ENCODE measurements at places on chromosomes 1 and 21.

- DNase-seq = no peak
These were observed 292.1 kb upstream of the VAMP3 start for GRCh38 chr1:7478809-7479499.

DNA sequence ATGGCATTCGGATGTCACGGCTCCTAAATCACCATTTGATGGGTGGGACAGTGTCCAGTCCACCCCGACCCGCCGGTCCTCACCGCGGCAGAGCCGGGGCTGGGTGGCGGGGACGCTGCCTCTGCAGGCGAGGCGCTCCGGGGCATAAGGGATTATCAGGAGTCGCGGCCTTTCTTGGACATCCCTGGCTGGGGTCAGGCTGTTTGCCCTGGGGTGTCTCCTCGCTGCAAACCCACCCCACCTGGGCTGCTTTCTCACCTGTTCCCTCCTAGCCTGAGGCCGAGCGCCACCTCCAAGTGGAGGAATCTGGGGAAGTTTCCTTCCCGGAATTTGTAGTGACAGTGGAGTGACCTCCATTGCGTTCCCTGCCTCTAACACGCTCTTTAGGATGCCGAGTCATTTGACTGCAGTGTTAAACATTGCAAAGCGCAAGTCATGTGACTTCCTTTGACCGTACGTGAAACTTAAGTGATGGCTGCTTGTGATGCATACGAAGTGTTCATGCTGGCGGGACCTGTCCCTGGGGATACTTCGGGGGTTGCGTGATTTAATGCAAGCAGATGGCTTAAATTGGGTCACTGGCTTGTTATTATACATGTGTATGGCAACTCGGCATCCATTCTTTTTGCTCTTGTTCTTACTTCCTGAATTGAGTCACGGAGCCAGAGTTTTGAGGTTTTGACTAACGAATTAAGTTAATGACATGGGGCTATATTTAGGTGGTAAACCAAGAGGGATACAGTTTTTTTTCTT, 536 bp downstream of the LGALS8 start:
- DNase-seq = peak; percentile 84

DNA sequence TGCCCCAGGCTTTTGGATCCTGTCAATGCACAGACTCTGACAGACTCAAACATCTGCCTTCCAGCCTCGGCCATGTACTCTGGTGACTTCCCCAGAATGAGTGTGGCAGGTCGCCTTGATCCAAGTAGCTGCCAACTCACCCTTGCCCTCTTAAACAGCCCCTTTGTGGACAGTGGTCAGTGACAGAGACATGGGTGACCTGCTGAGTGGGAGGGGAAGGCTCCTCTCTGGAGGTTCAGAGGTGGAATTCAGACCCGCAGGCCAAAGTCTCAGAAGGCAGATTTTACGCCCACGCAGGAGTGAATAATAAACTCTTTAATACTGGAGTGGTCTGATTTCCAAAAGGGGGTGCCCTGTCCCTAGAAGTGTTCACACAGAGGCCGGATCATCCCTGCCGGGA, 63.5 kb downstream of the TLR5 start:
- DNase-seq = no peak

- no peak for DNase-seq
These were observed 5.5 kb upstream of the CD244 start for GRCh38 chr1:160868141-160868540.

DNA sequence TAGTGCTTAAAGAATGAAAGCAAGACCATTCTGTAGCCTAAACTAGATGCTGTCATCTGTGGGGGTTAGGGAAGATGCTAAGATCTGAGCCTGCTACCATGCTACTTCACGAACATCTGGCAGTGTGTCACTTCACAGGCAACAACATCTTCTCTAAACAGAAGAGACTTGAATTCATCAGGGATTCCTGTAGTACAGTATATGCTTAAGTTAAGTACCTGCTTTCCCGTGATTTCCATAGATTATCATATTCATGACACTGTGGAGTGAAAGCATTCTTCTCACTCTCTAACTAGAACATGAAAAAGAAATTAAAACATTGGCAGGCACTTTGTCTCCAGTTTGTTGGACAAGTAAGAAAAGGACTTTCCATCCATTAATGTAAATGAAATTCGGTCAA, 390.9 kb downstream of the PTBP2 start:
- DNase-seq = no peak

DNA sequence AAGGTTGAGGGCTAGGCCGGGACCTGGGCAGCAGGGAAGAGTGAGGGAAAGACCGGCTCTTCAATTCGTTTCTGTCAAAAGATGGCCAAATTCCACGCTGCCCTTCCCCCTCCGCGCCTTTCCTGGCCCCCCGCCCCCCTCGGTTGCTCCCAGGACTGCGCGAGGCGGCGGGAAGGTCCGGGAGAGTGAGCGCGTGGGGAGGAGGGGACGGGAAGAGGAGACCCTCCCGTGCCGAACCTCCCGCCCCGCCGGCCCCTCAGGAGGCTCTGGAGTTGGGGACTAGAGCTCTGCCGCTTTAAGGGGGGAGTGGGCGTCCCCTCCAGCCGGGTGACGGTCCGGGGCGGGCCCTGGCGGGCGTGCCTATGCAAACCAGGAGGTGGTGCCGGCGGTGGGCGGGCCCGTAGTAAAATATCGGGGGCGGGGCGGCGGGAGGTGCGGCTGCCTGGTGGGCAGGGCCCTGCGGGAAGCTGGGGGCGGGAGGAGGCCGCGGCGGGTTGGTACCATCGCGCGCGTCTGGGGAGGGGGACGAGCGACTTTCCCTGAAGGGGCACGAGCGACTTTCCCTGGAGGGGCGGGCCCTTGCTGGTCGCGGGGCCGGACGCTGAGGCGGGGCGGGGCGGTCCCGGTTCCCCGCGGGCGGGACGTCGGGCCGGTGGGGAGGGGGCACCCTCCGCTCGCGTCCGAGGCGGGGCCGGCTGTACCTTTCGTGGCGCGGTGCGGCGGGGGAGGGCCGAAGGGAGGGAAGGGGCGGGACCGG, 58.2 kb downstream of the BCL9 start:
- DNase-seq = peak; percentile 97

DNA sequence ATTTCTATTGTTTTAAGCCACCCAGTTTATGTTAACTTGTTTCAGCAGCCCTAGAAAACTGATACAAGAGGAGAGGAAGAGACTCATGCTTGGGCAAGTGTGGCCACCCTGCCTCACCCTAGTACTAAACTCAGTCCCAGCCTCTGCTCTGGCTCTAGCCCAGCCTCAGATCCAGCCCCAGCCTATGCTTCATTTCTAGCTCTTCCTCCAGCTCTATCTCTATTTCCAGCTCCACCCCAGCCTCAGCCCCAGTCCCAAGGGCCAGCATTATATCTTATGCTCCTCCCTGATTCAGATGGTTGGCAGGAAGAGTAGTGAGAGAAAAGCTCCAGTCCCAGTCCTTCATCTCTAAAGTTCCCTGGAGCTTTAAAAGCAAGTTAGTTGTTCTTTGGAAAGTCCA, 535.5 kb downstream of the PTPRC start:
- no peak for DNase-seq

GRCh38 chr1:69754521-69754920, 186.8 kb downstream of the LRRC7 start:
- DNase-seq = no peak

- no peak for DNase-seq
These were observed 234.1 kb downstream of the NCAM2 start for GRCh38 chr21:21232320-21232719.

DNA sequence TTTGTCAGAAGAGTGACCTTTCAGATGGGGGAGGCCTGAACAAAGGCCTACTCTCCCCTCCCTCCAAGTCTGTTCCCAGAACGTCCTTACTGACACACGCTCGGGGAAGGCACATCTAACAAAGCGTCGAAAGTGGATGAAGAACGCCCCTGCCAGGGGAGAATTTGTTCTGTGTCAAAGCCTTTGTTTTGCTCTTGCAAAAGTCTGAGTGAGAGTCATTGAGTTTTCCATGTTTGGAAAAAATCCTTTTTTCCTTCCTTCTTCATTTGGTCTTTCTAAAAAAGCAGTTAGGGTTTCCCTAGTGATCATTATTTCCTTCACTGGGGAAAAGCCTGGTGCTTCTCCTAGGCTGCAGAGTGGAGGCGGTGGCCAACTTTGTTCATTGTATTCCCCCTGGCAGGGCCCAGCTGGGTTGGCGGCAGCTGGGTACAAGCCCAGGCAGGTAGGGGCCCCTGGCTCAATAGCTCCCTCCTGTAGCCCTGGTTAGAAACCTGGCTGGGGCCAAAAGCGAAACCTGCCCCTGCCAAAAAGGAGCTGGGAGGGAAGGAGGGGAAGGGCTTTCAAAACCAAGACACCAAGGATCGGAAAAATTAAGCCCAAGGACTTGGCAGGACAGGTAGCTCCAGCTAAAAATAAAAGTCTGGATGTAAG, 81.1 kb downstream of the ITPKB start:
- DNase-seq = no peak

DNA sequence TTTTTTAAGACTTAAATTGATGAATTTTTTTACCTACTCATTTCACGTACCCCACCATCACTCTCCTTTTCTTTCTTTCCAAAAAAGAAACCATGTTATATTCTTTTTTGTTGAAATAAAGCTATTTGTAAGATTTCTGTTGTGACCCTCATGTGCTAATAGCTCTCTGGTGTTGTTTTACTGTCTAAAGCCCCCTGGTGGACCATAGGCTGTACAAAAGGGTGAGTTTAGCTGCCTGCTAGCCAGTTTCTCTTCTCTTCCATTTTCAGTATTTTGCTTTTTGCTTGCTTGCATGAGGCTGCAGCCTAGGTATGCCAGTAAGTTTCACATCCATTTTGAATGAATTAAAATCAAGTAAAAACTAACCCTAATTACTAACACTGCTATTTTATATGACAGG, 15.6 kb upstream of the VAMP3 start:
- no peak for DNase-seq

GRCh38 chr1:221865808-221866207, 123.9 kb upstream of the DUSP10 start:
- no peak for DNase-seq

GRCh38 chr1:29390491-29391361, 154.4 kb downstream of the PTPRU start:
- no peak for DNase-seq

DNA sequence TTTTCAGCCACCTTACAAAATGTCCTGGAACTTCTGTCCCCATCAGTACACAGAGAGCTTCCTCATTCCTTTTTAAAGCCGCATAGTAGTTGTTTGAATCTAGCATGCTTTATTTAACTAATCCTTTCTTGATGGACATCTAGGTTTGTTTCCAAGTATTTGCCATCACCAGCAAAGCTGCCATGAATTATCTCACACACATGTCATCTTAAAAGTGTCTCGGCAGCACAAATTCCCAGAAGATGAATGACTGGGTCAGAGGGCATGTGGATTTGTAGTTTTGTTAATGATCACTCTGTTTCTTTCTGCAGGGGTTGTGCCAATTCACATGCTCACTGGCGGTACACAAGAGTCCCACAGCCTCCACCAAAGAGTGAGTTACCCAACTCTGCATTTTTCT, 68.3 kb downstream of the CLIC6 start:
- DNase-seq = no peak

GRCh38 chr1:232319518-232320210, 310.3 kb downstream of the SIPA1L2 start:
- no peak for DNase-seq

- DNase-seq = no peak
These were observed 115.9 kb upstream of the NEK7 start for GRCh38 chr1:198040880-198041279.

DNA sequence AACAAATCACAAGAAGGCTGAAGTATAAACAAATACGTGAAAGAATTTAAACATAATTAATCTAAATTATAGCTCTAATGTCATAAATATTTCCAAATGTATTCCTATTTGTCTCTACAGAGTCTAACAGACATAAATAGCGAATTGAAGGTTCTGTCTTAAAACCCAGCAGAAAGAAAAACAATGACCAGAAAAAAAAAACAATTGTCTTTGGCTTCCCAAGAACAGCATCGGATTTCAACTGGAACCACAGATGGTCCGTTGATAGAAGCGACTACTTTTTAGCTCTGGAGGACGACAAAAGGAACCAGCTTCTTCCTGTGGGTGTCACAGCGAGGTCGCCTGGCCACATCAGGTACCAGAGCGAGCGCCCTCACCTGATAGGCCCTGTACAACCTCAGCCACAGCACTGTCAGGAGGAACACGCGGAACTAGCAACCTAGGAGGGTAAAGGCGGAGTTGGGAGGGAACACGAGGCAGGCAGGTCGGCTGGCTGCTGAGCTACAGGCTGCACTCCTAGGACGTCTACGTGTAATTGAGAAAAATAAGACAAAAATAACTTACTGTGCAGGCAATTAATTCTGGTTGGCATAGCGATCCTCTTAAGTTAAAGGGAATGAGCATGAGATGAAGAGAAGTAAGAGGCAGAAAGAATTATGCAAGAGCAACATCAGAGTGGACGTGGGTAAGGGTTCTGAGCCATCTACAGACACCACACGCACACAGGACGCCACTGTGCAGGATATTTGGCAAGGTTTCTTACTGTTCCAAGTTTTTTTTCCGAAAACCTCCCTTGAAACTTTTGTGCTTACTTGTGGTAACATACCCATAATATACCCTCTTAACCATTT, 16.7 kb upstream of the PRDM15 start:
- DNase-seq = peak; percentile 28

DNA sequence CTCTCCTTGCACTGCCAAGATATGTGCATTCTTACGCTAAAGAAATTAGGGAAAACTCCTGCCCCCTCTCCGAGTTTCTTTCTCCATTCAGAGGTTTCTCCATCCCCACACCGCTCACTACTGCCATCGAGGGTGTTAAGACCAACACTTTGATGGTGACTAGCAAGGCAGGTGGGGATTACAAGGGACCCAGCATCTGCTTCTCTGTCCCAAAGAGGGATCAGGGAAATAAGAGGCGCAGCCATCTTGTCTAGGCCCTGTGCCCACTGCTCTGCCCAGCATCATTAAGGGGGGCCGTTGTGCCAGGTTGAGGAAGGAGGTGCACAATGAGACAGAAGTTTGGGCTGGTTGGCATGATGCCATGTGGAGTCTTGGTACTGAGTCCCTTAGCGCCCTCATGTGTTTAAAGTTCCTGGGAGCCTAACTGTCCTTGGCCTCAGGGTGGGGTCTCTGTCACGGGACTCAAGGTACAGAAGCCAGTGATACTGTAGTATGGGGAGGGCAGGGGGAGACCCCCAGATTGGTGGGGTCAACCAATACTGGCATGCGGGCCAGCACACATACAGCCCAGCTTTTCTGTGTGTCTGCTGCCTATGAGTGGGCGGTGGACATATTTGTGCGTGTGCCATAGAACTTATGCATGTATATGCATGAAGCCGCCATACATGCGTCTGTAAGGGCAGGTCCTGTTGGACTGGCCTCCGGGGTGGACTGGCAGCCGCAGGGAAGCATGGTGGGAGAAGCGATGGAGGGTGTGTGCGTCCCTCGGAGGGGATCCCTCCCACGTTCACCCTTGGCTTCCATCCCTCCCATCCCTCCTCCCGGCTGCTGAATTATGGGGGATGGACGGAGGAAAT, 5.5 kb downstream of the EFNA3 start:
- no peak for DNase-seq

- no peak for DNase-seq
These were observed 22.8 kb downstream of the C2CD2 start for GRCh38 chr21:41931041-41931451.

- DNase-seq = no peak
These were observed 26.3 kb downstream of the ATP2B4 start for GRCh38 chr1:203652724-203653461.

GRCh38 chr1:58447886-58448285, 98.6 kb downstream of the OMA1 start:
- no peak for DNase-seq

Measured in activated naive CD4-positive, alpha-beta T cell treated with anti-CD3 and anti-CD28 coated beads, Interleukin-2, amount 50 U/mL, for 72 hours (primary cell).